ENCODE measurements at places on chromosomes 13 and 19.

GRCh38 chr13:66468656-66469055 lies 761.5 kb downstream of the PCDH9 start:
- DNase-seq = no peak

- DNase-seq = no peak
These were observed 25.2 kb downstream of the TNFSF14 start for GRCh38 chr19:6644796-6645195.

DNA sequence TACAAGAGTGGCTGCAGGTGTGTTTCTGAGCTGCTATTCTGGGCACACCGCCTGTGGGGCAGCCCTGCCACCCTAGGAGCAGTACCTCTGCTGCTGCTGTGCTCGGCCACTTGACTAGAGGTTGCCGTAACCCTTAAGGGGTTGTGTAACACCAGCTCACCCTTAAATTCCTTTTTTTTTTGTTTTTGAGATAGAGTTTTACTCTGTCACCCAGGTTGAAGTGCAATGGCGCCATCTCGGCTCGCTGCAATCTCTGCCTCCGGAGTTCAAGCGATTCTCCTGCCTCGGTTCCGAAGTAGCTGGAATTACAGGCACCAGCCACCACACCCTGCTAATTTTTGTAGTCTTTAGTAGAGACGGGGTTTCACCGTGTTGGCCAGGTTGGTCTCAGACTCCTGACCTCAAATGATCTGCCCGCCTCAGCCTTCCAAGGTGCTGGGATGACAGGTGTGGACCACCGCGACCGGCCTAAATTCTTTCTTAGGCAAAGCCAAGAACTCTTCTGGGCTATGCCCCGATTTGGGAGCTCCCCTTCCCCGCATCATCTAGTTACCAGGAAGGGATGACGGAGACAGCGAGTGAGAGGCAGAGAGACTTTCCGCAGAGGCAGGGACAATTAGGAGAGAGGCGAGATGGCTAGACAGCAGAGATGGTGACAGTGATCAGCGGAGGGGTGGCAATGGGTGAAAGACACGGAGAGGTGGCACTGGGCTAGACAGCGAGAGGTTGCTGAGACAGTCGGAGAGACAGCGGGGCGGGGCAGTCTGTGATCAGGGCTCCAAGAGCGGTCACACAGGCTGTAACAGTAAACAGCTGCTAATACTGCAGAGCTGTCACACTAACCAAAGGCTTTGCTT lies 4.4 kb upstream of the LILRA5 start:
- DNase-seq = no peak

GRCh38 chr13:48653472-48653939 lies at the start of gene CYSLTR2:
TSS of gene CYSLTR2 (plus strand) at chr13:48653929. CDS start at chr13:48706818, 52,889 bp downstream.
- DNase-seq = peak; percentile 42

DNA sequence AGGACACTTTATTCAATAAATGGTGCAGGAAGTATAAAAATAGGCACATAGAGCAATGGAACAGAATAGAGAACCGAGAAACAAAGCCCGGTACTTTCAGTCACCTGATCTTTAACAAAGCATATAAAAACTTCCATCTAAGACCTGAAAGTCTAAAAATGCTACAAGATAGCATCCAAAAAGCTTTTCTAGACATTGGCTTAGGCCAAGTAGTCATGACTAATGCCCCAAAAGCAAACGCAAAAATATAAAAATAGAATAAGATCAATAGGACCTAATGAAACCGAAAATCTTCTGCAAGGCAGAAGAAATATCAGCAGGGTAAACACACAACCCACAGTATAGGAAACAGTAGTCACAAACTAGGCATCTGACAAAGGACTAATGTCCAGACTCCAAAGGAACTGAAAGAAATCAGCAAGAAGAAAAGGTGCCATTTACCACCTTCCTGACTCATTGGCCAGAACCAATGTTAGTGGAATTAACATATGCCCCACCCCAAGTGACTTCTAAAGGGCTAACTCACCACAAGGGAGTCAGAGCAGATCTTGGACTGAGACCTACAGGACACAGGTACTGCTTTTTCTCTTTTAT lies 40.8 kb upstream of the CEACAM21 start:
- DNase-seq = peak; percentile 65

- DNase-seq = no peak
These were observed 3.8 kb downstream of the BCL3 start for GRCh38 chr19:44752123-44752815.

DNA sequence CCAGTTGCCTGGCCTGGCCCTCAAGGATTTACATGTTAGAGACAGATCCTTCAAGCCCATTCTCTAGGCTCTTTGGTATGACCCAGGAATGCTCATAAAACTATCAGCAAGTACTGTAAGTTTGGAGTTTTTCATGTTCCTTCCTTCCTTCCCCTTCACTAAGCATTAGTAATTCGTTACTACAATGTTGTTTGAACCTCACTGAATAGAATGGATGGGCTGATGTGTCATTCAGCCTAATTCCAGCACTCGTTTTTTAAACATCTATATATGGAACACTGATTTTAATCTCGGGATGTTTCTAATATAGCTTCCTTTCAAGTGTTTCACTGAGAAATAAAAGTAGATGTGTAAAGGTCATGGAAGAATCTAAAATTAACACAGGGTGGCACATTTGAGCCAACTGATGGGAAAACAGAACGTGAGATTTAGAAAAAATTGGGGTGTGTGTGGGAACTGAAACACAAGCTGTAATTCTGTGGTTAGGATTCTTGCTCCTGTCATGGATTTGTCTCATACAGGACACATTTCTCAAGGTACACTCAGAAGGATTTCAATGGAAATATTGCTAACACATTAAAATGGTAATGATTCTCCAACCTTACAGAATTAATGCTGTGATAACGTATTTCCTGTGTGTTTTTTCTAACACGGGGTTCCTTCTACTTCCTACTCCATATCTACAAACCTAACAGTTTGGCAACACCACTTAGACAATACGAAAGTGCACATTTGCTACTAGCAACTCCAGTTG lies 93.4 kb downstream of the FLT1 start:
- DNase-seq = peak; percentile 21

DNA sequence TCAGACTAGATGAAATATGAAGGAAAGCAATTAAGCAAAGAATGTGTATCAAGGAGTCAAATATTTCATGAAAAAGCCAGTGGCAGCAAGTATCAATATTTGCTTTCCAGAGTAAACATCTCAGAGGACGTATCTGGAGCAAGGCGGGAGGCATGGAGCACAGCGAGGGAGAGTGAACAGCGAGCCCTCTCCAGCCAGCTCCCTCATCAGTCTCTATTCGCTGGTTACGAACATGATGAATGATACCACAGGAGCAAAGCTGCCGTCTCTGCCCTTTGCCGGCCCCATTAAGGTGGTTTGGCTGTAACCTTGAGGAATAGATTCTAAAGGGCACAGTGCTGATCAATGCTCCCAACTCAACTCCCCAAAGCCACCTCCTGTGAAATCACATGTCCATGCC lies 95.8 kb downstream of the CCNA1 start:
- no peak for DNase-seq

GRCh38 chr19:37991176-37991835 lies 84.3 kb downstream of the SIPA1L3 start:
- DNase-seq = no peak

DNA sequence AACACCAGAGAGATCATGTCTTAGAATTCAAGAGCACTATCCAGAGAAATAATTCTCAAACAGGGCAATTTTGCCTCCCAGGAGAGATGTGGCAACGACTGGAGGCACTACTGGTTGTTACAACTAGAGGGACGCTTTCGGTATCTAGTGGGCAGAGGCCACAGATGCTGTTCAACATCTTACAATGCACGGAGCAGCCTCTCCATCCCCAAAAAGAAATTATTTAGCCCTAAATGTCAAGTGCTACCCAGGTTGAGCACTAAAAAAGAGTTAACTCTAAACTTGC lies 78.6 kb downstream of the ABCC4 start:
- DNase-seq = no peak

DNA sequence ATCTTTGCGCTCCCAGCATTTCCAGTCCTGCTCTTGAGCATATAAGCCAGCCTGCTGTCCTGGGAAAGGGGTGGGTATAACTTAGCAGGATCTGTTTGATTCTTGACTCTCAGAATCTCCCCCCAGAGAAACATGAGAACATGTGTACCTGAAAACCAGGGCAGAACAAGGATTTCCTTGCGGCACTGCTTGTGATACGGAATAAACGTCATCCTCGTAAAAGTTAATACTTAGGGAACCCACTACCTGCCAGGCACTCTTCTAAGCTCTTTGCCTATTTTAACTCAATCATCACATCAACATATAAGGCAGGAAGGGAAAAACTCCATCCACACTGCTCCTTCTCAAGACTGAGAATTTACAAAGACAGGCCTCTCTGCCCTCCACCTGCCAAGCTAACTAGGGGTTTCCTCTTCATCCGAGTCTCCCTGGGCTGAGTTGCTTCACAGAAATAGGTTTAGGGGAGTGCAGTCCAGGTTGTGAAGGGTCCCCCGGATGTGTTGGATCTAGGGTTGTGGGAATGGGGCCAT lies 1.1 kb downstream of the ZNF653 start:
- no peak for DNase-seq

DNA sequence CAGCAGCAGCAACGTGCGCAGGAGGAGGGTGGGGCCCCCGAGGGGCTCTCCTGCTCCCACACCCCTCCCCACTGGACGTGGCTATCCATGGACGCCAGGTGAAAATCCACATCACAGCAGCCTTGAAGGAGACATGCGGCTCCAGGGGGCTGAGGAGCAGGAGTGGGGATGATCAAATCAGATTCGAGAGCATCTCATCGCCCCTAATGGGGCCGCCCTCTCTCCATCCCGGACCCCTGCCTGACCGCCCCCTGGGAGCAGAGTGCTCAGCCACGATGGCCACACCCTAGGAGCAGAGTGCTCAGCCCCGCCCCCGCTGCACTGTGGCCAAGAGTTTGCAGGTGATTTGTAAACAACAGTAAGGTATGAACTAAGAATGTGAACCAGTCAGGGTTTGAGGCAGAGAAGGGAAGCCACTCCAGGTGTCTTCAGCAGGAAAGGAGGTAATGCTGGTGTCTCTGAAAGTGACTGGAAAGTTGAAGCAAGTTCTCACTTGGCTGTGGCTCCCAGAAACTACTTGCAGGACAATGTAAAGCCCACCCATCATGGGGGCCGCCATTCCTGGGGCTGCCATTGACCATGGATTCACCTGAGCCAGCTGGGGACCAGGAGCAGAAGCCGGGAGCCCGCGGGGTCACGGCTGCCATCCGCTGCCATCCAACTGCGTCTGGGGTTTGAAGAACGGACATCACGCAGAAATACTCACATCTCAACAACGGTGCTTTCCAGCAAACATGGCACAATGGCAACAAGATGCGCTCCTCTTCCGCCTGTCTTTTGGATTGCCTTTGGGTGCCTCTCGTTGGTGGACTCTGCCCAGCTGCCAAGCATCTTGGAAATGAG lies 71.8 kb downstream of the SPACA7 start:
- no peak for DNase-seq

DNA sequence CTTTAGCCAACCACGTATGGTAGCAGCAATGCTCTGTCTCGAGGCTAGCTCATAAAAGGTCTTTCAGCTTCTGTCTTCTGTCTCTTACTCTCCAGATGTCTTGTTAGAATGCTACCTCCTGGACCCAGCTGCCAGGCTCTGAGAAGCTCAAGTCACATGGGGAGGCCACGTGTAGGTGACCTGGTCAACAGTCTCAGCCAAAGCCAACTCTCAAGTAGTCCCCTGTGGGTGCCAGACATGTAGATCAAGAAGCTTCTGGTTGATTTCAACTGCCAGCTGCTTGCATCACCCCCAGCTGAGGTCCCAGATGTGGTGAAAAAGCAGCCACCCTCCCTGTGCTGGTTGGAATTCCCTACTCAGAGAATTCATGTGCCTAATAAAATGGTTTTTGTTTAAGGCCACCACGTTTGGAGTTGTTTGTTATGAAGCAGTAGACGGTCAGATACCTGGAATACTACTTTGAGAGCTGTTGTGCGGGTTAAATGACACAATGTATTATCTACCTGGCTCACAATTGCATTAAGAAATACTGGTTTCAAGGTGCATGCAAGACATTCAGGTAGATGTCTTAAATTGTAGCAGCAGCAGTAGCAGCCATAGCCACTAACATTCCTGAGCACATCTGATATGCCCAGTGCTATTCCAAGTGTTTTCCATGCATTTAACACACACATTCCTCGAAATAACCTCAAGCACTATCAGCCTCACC lies 131.0 kb upstream of the RFC3 start:
- DNase-seq = no peak

- DNase-seq = peak; percentile 19
These were observed 21.7 kb upstream of the LAMP1 start for GRCh38 chr13:113275387-113275786.

DNA sequence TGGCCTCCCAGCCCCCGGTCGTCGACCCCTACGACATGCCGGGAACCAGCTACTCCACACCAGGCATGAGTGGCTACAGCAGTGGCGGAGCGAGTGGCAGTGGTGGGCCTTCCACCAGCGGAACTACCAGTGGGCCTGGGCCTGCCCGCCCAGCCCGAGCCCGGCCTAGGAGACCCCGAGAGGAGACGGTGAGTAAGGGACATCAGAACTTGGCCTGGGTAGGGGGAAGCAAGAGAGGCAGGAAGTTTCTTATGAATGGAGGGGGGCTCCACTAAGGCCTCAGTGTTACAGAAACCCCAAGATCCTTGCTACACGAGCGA lies 2.9 kb downstream of the FOSB start:
- DNase-seq = no peak

GRCh38 chr13:71862459-71862943 lies 4.5 kb downstream of the DACH1 start:
- no peak for DNase-seq

- DNase-seq = no peak
These were observed 102.5 kb downstream of the GADD45B start for GRCh38 chr19:2578391-2578890.

- no peak for DNase-seq
These were observed 18.9 kb upstream of the TFDP1 start for GRCh38 chr13:113565526-113566226.

DNA sequence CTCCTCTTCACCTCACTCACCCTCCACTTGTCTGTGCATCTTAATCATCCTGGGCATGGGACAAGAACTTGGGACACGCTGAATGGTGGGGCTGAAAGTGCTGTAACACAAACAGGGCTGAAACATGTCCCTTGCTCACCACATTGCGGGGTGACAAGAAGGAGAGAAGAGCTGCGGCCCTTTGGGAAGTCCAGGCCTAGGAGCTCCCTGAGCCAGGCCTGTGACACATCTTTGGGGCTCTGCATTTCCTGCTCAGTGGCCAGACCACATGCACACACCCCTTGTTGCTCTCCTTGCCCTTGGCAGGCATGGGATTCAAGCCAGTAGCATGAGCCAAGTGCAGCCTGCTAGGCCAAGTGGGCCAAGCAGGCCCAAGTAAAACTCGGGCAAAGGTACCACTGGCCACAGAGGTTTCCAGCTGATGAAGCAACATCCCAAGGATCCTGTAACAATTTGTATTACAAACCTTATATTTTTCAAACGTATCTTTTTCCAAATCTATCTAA lies 1384.3 kb upstream of the PCDH20 start:
- no peak for DNase-seq

DNA sequence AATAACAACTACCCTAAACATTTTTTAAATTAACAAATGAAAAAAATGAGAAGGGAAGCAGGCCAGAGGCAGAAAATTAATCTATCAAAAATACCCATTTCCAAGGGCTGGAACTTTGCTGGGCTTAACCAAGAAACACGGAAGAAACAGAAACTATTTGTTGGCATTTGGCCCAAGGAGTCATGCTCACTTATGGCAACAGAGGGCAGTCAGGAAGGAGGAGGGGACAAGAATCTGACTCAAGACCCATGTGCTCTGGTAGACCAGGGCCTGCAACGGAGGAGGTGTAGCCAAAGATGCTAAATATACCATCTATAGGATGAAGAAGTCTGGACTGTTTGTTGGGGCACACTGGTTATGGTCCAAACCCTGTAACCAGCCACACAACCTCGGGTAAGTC lies 496.7 kb downstream of the COG6 start:
- DNase-seq = no peak
